ENCODE measurements at places on chromosomes 4 and X. TPM values are rescaled to one million over a fixed set of nuclear protein-coding genes. Genes with fewer than 3 reads are reported as not detected.

NXF3 gene
- polyA plus RNA-seq: 1.3 TPM

TMPRSS11A gene
- polyA plus RNA-seq: not detected

PNMA6A gene
- 2.3 TPM for polyA plus RNA-seq

UGT2A1 gene
- polyA plus RNA-seq: not detected

MED12 gene
- polyA plus RNA-seq: 12.8 TPM

LINC00632 gene
- polyA plus RNA-seq: 3.7 TPM

PAGE4 gene
- not detected for polyA plus RNA-seq

CORIN gene
- polyA plus RNA-seq: not detected

SLIT2 gene
- polyA plus RNA-seq: 0.82 TPM

KCNIP4 gene
- polyA plus RNA-seq: 0.05 TPM

SHROOM3 gene
- polyA plus RNA-seq: 8.7 TPM

TCP11X2 gene
- polyA plus RNA-seq: not detected

DCAF4L1 gene
- 0.15 TPM for polyA plus RNA-seq

GSX2 gene
- polyA plus RNA-seq: not detected

ALPK1 gene
- 5.6 TPM for polyA plus RNA-seq

- DNase-seq: no peak
These were observed 26.8 kb upstream of the AREG start for GRCh38 chr4:74418063-74418670.

- DNase-seq: no peak
These were observed 385.3 kb downstream of the ARHGAP24 start for GRCh38 chr4:85860066-85860740.

DNA sequence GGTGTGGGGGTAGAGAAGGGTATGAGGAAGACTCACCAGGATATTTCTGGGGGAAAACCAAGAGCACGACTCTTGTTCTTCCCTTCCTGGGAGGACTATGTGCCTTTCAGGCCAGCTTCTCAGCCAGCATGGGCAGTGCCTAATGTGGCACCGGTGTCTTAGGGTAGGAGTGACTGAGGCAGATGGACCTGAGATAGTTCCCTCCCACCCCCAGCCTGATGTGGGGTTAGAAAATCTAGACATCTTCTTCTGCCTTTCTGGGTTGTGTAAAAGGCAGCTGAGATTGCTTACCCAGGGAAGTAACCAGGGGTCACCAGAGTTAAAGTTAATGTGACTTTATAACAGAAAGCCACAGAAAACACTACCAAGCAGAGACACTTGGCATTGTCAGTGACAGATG lies 127.3 kb downstream of the TMA16 start:
- DNase-seq: no peak

DNA sequence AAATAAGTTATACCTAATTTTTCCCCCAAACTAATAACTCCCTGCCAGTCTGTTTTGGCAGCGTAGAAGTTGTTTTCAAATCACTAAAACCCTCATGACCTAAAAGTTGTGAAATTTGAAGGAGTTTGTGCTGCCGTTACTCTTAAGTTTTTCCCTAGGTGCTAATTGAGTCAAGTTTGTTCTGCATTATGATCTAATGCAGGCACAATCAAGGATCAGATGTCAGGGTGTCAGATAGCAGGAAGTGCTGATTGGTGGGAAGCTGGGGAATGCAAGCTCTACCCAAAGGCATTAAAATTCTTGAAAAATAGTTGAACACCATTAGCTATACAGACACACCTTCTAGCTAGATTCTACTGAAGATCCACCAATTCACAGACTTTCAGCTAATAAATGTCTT lies 51.9 kb downstream of the ARX start:
- no peak for DNase-seq

GRCh38 chrX:15808254-15808653 lies 18.0 kb downstream of the ZRSR2 start:
- DNase-seq: no peak

DNA sequence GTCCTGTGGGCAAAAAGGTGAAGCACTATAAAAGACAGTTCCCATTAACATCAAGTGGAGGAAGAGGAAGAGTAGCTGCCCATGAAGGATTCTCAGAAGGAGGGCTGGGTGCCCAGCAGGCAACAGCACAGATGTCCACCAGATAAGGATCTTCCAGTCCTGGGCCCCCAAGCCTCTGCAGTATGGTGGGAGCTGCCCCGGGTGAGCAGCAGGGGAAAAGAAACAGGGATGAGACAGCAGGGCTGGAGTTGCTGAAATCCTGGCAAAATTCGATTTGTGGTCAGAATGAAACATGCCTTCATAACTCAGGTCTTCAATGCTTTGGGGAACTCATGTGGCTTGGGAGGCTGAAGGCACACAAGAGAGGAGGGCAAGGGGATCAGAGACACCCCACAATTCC lies 94.6 kb downstream of the RASL11B start:
- no peak for DNase-seq

- no peak for DNase-seq
These were observed 2.4 kb downstream of the CXCR3 start for GRCh38 chrX:71615954-71616353.

- no peak for DNase-seq
These were observed 1016.7 kb upstream of the LCORL start for GRCh38 chr4:19038231-19038630.

DNA sequence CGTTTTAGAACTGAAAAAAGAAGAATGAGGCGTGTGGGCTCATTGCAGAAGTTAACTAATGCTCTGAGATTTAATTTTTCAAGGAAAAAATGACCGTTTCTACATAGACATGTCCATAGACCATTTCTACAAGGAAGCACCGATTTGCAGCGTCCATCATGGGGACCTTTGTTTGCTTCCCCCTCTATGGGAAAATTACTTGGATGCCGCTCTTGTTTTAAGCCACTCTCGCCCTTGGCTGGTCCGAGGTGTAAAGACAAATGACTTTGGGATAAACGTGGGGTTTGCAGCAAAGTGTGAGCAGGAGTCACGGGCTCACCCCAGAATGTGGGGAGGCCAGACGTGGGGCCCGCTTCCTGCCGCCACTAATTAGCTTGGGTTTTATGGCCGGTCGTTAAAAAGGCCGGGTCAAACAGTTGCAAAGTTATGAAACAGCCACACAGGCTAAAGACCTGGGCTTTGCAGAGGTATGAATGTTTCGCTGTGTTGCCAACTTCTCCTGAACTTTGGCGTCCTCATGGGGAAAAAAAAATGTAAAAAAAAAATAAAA lies 235.9 kb downstream of the SHOX start:
- DNase-seq: no peak

GRCh38 chr4:56821381-56822243 lies at the start of gene SPINK2:
Gene SPINK2 (minus strand): TSS chr4:56821701. CDS start chr4:56821662, 39 bp downstream.
- DNase-seq: peak; percentile 32

DNA sequence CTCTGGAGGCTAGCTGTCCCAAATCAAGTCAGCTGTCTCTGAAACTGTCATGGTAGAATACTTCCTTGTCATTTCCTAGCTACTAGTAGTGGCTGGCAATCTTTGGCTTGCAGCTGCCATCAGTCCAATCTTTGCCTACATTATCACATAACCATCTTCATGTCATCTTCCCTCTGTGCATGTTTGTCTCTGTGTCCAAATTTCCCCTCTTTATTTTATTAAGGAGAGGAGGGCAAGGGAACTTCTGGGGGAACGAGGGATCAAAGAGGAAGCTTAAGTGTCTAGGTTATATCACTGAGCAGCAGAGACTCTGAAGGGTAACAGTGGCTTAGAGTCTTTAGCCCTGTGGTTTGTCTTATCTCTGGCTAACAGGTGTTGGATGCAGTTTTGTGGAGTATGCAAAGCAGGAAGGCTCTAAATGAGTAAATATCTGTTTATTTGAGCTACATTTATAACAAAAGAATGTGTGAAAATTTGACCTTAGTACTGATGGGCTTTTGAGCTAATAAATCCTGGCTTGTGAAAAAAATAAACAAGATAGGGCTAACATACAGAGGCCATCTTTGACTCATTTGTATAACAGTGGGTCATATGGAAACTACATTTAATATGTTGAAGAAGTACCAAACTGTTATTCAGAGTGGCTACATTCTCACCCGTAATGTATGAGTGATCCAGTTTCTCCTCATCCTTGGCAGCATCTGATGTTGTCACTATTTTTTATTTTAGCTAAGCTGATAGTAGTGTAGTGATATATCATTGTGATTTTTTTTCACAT lies 49.4 kb upstream of the ENOX2 start:
- no peak for DNase-seq

GRCh38 chr4:40176602-40177001 lies 20.2 kb upstream of the RHOH start:
- DNase-seq: no peak

GRCh38 chr4:2933566-2934076 lies 29.6 kb downstream of the NOP14 start:
- DNase-seq: peak; percentile 57

DNA sequence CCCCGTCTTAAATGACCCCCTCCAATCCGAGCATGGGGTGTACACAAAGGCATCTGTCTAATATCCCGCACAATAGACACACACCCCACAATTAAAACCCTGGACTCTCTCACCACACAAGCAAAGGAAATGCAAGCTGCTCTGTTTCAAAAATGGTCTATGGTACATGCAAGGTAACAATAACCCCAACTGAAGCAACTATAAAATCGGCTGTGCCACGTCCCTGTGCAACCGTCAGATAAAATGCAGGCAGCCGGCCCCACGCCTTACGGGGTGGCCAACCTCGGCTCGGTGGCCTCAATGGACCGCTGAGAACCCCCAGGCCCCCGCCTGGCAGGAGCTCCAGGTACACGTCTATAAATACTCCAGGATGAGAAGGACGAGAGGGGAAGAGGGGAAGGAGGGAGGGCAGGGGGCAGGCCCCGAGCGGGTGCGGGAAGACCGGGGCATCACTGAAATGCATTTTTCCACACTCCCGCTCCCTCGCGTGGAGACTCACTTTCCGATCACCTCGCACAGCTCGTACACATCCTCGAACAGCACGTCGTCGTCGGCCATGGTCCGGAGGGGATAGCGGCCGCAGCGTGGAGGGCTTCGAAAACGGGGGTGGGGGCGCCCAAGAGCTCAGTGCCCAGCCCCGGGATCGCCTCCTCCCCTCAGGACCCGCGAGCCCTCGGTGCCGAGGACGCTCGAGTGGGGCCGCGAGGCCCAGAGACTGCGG lies 763 bp downstream of the CASK start:
- peak; percentile 48 for DNase-seq

DNA sequence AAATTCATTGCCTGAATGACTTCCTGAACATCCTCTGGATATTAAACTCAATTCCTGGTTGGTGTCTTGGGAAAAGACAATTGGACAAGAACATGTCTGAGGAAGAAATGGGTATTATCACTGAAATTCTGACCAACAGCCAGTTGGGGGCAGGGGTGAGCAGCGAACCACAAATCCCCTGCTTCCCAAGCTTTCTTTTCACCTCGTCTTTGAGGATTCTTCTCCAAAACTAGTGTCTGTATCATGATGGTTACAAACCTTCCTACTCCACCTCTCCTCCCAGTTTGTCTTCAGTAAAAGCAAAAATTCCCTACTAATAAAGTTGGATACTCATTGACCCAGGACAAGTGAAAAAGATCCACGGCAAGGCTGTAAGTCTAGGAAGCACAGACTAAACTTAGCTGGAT lies 48.3 kb upstream of the WDR1 start:
- DNase-seq: no peak

DNA sequence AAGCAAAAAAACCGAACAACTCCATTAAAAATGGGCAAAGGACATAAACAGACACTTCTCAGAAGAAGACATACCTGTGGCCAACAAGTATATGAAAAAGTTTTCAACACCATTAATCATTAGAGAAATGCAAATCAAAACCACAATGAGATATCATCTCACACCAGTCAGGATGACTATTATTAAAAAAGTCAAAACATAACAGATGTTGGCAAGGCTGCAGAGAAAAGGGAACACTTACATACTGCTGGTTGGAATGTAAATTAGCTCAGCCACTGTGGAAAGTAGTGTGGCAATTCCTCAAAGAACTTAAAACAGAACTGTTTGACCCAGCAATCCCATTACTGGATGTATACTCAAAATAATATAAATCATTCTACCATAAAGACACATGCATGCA lies 436.3 kb downstream of the KLHL13 start:
- no peak for DNase-seq

- DNase-seq: no peak
These were observed 83.9 kb downstream of the MTNR1A start for GRCh38 chr4:186471441-186471840.

- no peak for DNase-seq
These were observed 74.1 kb downstream of the SMARCA1 start for GRCh38 chrX:129449148-129449547.

DNA sequence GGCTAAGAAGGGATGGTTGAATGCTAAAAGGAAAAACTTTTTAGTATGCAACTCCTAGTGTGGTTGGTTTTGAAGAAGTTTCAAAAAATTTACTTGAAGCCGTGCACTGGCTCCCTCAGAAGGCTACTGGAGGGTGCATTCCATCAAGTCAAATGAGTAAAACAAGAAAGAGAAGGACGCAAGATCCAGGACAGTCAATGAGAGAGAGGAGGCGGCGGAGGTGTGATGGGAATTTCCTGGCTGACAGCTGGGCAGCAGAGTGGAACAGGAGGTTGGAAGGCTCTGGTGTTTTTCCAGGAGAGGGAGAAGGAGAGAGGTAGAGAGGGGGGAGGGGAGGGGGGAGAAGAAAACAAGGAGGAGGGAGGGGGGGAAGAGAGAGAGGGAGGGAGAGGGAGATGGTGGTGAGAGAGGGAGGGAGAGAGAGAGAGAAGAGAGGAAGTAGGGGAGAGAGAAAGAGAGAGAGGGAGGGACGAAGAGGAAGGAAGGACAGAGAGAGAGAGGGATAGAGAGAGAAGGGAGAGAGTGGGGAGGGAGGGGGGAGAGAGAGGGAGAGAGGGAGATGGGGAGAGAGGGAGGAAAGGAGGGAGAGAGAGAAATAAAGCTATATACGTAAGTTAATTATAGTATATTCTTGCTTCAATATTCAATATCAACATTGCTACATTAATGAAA lies 126.4 kb downstream of the SH3KBP1 start:
- DNase-seq: no peak

DNA sequence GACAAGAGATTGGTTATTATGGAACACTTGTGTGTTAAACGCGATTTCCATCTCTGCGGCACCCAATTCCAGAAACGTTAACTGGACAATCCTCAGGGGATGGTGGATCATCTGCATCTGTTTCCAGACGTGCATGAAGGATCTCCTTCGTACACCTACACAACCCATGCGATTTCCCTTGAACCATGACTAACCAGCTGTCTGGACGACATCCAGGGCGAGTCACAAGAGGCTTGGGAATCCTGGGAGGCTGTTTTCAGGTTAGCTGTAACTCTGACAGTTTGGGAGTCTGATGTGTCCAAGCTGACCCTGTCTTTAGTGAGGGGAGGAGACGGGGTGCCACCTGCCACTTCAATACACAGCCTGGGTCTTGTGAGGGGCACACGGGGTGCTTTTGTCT lies 84.5 kb downstream of the GATB start:
- no peak for DNase-seq

GRCh38 chr4:7734651-7735260 lies 204.9 kb downstream of the AFAP1 start:
- DNase-seq: no peak
